Non-pigmented ciliary epithelial cell (primary cell): ENCODE measurements at places on chromosomes 2 and 18.

- DNase-seq, result no peak
These were observed 756.3 kb downstream of the SATB2 start for GRCh38 chr2:198701481-198701880.

DNA sequence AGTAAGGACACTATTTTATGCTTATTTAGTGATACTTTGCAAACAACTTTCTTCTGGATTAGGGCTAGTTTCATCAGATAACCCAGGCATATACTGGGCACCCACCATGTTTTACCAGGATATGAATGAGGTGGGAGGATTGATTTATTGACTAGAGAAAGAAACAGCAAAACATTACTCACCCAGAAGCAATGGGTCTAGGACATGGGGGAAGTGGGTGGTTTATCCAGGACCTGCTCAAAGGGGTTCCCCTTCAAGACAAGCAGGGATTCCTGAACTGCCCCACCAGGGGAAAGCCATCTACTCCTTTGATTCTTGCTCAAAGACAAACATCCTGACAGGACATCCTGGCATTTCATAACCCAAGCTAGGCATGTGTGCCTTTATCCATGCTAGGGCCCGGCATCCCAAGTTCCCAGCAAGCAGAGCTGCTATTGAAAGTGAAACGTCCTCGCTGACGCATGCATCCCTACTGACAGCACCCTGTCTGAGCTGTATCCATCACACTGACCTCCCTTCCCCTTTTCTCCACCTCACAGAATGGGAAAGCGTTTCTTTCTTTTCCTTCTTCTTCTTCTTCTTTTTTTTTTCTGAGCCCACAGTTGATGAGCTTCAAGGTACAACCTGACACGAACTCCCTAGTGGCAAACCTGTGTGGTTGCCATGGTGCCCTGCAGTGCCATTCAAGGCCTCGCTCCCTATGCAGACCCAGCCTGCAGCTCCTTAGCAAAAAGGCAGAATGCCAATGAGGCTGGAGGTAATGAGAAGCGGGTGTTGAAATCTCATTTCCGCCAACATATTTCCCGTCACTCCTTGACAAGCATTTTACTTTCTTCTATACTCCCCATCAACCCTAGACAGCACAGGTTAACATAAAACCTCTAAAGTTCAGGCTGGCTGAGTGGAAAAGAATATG is 70.5 kb downstream of the CLHC1 start:
- DNase-seq, result no peak

- no peak for DNase-seq
These were observed 99.9 kb upstream of the ZFP36L2 start for GRCh38 chr2:43326101-43326825.

DNA sequence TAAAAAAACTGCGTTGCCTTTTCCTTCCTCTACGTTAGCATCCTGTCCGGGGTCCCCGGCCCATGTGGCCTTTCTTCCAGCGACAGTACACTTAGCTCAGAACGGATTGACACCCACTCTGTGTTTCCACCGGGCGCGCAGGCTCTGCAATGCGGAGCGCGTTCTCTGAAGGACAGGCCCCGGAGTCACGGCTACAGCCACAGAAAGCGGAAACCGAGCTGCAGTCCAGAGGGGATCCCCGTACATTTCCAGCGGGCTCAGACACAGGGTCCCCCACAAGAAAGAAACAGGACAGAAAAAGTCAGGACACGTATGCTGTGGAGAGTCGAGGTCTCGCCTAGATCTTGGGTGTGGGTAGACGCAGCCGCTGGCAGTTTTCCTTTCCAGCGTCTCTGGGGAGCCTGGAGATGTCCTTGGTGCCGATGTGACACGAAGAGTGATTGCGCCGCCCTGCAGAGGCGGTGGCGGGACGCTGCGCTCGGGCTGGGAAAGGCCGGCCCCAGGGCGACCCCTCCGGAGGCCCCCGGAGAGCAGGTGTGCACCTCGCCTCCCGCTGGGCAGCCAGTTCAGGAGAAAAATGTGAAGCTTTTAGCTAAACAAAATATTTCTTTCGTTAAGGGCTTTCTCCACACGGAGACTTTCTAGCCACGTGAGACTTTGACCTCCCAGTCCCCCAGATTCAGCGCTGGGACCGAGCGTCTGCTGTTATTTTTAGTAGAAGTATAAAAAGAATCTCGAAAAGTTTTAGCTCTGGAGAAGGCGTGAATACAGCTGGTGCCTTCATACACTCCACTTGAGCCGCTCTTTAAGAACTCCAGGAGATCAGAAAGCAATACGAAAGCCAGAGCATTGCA is 1.3 kb upstream of the ACKR3 start:
- DNase-seq, result no peak

DNA sequence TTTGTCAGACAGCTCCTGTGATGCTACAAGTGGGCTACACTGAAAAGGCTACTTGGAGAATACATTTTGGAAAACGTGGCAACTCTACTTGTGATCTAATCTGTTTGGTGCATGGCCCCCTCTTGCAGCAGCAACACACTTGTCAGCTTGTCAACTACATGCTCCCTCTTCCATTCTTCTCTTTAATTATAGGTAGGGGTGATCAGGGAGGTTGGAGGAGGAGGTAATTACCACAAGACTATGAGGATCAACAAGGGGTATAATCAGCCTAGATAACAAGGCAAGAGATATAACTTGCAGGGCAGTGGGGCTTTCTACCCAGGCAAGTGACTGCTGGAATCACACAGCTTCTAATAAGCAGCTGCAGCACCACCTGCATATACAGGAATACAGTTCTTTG is 104.9 kb downstream of the ACVR1 start:
- DNase-seq, result no peak

DNA sequence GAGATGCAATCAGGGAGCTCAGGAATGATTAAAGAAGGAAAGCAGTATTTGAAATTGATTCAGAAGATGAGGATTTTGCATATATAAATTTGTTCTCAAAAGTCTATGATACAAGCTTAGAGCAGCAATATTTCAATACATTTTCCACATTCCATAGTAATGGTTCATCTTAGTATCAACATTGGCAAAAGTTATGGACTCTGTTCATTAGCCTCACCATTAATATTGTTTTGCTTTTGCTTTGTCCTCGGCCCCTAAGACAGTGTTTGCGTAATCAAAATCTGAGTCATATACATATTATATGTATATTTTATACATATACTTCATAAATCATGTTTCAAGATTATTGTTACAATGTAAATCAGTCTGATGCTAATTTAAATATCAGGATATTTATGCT is 176.6 kb downstream of the CNTNAP5 start:
- DNase-seq, result no peak

GRCh38 chr18:62280058-62280457 is 45.1 kb upstream of the TNFRSF11A start:
- no peak for DNase-seq

GRCh38 chr2:241177526-241178334 is 10.7 kb upstream of the ANO7 start:
- DNase-seq, result no peak

GRCh38 chr2:232779934-232780333 is 3.6 kb upstream of the KCNJ13 start:
- no peak for DNase-seq

- DNase-seq, result no peak
These were observed 375.3 kb downstream of the PIK3C3 start for GRCh38 chr18:42330296-42330695.

GRCh38 chr2:238100821-238101771 is 956 bp downstream of the ESPNL start:
- no peak for DNase-seq

DNA sequence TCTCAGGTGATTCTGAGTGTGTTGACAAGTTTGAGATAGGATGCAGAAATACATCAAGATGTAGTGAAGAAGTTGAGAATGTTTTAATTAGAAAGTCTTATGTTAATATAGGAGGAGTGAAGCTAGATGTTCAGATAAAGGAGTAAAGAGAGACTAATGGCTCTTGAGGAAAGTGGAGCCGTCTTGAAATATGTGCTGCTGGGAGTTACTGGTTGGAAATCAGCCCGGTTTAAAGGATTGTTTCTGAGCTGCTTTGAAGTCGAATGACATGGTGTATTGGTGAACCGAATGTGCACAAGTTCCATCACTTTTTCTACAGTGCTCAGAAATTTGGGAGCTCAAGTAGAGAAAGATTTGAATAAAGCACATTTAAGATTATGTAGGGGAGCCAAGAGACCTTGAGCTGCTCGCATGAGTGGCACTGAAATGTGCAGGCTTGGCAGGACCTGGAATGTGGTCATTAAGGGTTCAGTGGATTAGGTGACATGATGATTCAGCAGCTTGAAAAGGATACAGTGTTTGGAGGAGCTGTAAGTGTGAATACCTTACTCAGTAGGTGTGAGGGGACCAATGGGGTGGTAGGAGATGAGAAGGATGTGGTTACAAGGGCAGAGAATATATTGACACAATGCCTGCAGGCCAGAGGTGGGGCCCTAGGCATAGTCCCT is 68.6 kb downstream of the CAB39 start:
- no peak for DNase-seq
